ENCODE measurements at places on chromosomes 5 and 9. TPM values are rescaled to one million over a fixed set of nuclear protein-coding genes. Genes with fewer than 3 reads are reported as not detected.
A peak's percentile ranks its signal among the peaks of the same experiment; 100 is the strongest.

DNA sequence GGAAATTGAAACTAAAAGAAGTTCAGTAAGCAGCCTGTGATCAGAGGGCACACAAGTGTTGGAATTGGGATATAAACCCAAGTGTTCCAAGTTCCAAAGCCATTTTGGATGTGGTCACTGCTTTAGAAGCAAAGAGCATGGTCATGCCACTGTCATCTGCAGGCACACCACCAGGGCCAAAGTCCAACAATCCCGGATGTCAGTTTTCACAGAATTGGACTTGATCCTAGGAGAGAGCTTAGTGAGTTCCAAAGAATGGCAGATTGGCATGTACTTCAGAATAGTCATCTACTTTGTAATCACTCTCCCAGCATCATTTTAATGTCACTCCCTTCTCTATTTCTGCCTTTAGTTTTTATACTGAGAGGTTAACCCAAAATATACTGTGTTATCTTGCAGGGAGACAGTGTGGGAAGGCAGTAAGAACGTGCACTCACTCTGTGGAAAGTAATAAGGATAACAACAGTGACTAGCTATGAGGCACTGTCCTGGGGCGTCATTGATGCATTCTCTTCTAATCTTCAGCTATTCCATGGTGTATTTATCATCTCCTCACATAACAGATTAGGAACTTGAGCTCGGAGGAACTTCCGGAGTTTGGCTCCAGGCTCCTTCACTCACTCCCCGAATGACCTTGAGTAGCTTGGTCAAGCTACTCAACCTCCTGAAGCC is 388.0 kb downstream of the ACTL7B start:
- DNase-seq, result peak; percentile 34

The COL23A1 gene
- total RNA-seq, result 0.96 TPM

The CATSPER3 gene
- not detected for total RNA-seq

The EIF4E1B gene
- 5.3 TPM for total RNA-seq

DNA sequence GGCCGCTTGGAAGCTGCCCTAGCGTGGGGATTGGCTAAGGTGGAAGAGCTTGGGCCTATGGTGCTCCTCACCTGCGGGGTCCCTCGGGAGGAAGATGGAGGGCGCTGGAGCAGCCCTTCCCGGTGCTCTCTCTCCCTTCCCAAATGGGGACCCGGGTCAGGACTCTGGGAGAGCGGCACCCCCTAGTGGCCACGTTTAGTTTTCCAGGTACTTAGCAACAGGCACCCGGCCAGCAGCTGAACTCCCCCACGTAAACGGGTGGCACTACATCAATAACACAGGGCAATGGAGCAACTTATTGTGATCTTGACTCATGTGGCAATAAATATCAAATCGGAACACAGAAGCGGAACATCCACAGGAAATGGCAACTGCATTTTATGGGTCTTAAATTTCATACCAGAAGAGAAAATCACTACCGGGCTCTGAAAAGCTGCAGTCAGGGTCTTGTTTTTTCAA is 316.6 kb downstream of the AGTPBP1 start:
- DNase-seq, result peak; percentile 57

- DNase-seq, result no peak
These were observed 40.5 kb upstream of the FAM81B start for GRCh38 chr5:95350631-95351030.

The PKD2L2 gene
- 2.4 TPM for total RNA-seq

DNA sequence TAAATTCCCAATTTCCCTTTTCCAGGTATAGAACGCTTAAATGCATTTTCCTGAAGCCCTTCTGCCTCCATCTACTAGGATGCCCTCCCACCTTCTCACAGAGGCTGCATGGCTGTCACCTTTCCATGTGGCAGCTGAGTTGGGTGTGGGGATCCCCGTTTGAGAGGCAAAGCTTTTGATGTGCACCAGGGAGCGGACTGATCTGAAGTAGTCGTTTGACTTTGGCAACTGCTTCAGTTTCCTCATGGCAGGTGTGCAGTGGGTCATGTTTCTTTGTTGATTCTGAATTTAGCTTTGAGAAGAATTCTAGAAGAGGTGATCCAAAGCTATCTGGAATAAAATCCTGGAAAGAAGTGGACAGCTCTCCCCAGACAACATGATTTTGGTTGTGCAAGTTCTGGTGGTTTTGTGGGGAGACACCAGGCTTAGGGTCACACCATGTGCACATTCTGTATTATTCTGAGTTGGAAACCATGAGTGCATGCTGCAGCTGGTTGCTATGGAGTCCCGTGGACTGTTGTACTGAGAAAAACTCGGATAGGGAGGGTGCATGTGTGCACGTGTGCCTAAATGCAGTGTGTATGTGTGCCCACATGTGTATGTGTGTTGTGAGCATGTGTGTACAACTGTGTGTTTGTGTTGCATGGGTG is 63.5 kb downstream of the GADD45G start:
- no peak for DNase-seq

The ROPN1L gene
- 7.5 TPM for total RNA-seq

DNA sequence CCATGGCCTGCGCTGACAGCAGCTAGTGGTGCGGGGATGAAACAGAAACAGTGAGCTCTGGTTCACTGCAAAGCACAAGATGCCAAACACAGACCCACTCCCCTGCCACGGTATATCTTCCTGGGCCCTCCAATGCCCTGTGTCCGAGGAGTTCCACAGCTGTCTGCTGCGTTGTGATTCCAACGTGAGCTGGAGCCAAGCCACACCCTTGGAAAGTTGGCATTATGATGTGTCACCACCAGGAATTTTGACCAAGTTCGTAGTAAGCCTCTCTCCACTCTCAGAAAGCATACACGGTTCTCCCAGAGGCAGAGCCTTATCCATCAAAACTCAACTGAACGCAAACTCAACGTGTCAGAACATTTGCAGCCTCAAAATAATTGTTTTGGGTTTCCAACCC is 55.6 kb downstream of the MACROH2A1 start:
- DNase-seq, result no peak

DNA sequence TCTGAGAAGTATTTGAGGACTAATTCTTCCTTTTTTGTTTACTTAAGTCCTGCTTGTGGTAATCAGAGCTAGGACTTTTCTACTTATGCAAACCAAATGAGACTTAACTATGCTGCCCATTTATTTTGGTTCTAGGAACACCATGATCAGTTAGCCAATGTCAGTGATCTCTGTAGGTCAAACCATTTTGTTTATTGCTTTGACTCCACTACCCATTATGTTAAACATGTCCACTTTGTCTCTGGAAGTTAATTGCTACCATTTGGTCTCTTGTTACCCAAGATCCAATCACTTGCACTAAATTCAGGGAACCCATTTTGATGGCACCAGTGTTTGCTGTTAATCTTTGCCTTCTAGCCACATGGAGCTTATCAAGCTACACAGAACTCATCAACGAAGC is 161.9 kb downstream of the CCDC171 start:
- DNase-seq, result no peak
